ENCODE measurements at places on chromosomes 6 and 20.

DNA sequence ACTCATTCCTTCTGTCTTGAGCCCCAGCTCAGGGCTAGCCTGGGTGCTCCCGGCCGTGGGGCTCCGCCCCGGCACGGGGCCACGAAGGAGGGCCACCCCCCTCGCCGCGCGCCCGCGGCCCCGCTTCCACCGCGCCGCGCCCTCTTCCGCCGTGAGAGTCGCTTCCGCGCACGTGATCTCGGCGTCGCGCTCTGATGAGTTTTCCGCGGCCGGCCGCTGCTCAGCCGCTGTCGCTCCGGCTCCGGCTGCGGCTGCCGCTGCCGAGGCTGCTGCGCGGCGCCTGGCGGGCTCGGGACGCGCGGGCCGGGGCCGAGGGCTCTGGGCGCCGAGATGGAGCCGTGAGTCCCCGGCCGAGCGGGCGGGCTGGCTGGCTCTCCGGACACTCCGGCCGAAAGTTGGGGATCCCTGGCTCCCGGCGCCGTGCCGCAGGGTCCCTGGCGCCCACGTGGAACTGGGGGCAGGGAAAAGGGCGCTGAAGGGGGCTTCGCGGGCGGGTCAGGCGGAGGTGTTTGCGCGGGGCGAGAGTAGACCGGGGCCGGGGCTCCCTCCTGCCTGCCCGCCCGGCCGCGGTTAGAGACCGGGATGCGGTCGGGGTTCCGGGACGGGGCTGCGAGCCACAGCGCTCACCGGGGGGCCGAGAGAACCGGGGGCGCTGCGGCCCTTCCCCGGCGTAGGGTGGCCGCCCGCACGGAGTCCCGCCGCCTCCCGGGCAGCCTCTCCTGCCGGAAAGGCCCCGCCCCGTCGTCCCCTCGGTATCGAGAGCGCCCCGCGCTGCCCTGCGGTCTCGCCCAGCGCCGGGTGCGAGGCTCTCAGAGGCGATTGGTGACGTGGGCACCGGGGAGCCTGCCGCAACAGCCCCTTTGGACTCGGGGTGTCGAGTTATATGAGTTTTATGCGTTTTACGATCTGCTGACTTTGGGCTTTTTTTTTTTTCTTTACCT, at the start of gene TMEM181:
TSS of gene TMEM181 (plus strand) at position 197 of the 941 bp plus-strand sequence. CDS start at position 331, 134 bp downstream.
- DNase-seq, result peak; percentile 94

- DNase-seq, result no peak
Measured at GRCh38 chr6:54598787-54599313, 247.7 kb upstream of the FAM83B start.

GRCh38 chr6:89950879-89951391, 56.7 kb downstream of the GJA10 start:
- DNase-seq, result no peak

DNA sequence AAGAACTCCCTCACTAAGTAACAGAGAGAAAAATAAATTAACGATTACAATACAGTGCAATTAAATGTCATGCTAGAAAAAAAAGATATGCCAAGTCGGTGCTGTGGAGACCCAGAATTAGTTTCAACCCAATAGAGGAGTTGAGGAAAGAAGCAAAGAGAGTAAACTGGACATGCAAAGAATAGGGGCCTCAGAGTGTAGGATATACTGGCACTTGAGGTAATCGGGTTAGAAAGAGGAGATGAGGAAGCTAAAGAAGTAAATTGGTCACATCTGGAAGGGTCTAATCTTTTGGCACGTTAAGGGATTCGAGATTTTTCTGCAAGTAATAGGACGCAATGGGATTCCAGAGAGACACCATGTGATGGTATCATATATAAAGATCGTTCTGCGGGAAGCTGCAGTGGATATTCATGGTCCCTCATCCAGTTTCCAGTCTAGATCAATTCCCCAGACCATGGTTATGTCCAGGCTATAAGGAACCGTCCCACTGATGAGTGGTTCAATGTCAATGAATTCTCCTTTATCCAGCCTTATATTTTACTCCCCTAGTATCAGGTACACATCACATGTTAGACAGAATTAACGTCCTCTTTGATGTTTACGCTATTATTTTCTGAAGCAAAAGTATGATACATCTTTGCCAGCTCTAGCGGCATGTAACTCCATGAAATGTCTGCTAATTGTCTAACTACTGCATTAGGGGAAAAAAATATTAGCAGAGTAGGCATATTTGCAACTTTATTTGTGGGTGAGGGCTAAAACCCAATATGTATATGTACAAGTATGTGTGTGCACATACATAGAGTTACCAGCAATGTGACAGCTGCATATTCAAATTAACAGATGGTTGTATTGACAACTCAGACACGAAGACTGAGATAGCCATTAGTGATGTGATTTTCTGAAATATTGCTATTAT, 1.1 kb upstream of the TBC1D32 start:
- peak; percentile 33 for DNase-seq

DNA sequence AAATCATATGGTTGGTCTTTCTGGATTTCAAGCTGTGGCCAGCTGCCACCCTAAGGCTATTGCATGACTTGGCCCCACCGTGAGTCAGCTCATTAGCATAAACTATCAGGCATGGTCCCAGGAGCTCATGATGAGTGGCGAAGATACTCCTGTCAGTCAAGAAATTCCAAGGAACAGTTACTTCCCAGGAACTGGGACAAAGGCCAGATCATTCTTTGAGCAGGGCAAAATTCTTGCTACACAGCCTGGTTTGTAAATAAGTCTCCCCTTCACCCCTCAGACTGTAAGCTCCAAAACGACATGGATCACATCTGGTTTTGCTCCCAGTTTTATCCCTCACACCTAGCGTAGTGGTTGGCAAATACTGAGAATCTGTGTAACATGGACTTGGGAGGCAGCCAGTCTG, 33.0 kb upstream of the KIAA1586 start:
- DNase-seq, result peak; percentile 32

Data from NCI-H69 (cell line).